ENCODE measurements at places on chromosomes 4 and X.

DNA sequence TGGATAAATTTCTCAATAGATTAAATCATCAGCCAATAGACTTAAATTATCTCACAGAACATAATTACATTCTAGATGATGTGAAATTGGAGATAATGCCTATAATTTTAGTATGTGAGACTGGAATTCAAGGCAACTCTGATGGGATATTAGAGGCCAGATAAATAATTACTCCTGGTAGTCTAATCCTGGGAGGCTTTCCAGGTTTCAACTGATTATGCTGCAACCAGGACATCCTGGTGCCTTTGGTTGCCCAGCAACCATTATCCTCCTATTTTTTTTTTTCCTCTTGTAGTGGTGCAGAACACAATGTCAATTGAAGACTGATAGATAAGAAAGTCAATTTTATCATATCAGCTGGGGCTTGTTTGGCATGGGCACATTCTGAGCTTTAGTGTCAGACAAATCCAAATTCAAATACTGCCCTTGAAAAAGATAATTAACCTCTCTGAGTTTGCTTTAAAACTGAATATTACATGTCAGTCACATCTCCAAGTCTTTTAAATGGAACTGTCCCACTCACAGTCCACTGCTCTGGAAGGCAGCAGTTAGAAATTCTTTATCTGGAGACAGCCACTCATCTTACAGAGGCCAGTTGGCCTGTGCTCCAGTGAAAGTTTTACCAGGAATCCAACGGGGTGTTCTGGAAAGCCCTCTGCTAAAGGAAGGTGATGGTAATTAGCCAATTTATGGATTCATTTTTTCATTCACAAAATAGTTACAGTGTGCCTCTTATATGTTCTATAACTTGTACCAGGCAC is 95.3 kb upstream of the GUCY1A1 start:
- DNase-seq: no peak

DNA sequence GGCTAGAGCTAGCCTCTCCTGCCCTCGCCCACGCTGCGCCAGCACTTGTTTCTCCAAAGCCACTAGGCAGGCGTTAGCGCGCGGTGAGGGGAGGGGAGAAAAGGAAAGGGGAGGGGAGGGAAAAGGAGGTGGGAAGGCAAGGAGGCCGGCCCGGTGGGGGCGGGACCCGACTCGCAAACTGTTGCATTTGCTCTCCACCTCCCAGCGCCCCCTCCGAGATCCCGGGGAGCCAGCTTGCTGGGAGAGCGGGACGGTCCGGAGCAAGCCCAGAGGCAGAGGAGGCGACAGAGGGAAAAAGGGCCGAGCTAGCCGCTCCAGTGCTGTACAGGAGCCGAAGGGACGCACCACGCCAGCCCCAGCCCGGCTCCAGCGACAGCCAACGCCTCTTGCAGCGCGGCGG is at the start of gene AR:
AR (plus strand) TSS at position 204 of the 400 bp plus-strand sequence. CDS start 1,126 bp downstream, outside the sequence.
- peak; percentile 37 for DNase-seq

DNA sequence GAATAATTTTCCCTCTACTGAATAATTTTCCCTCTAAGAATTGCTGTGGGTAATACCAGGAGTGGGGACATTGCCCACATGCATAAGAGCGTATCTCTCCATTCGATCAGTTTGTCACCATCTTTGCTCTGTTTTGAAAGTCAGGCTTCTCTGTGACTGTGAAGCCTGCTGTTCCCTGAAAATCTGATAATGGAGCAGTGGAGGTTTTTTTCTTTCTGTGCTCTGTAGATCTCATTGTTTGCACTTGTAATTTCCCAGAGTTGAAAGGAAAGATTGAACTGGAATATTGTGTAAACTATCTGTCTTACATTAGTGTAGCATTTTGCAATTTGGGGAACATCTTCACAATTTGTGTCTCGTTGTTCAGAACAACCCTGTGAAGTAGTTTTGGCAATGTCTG is 4.3 kb downstream of the ZXDB start:
- no peak for DNase-seq

DNA sequence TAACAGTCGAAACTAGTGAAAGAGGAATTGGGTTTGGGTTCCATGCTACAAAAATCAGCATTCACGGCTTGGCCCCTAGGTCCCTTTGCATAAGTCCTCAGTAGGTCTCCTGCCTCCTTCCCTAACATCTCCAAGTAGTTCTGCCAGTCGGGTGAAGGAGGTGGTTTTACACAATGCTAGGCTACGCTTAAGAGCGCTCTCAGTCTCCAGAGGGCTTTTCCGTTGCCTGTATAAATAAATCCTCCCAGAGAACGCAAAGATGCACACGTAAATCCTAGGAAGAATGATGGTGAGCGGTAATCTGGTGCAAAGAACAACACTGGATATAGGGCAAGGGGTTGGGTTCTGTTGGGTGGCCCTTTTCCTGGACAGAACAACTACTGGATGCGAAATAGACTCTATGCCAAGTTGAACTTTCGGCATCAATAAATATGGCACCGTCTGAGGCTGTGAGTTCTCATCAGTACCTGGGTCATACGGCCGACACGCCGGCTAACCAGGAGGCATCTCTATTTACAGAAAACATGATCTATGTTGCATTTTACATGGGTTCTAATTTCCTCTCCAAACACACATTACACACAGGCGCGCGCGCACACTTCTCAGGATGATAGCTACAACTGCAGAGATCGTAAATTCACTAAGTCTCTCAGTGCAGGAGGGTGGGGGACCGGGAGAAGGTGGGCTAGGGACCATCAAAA is 1.3 kb downstream of the CAMK2D start:
- DNase-seq: peak; percentile 59

DNA sequence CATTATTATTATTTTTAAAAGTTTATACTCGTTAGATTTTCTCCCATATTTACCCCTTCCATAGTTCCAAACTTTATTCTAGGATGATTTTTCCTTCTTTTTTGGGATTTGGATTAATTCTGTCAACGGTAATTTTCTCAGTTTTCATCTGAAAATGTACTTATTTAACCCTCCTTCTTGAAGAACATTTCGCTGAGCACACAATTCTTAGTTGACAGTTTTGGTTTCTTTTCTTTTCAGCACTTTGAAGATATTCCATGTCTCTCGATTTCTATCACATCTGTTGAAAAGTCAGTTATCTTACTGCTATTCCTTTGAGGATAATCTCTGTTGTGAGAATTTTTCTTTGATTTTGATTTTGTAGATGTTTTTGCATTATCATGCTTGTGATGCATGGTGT is 85.2 kb downstream of the SCLT1 start:
- no peak for DNase-seq

DNA sequence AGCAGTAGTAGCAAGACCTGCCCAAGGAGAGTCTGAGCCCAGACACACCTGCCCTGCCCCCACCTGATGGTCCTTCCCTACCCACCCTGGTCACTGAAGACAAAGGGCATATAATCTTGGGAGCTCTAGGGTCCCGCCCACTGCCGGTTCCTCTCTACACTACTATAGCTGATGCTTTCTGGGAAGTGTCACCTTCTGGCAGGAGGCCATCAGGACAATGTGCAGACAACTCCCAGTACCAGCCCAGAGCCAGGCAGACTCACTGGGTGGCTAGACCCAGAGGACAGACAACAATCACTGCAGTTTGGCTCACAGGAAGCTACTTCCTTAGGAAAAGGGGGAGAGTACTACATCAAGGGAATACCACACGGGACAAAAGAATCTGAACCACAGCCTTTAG is 312.7 kb downstream of the SPRY1 start:
- DNase-seq: no peak

- no peak for DNase-seq
These were observed 1756.9 kb upstream of the TENM3 start for GRCh38 chr4:180486342-180486741.

GRCh38 chrX:102837847-102838246 is 99.2 kb upstream of the RAB40AL start:
- DNase-seq: no peak

DNA sequence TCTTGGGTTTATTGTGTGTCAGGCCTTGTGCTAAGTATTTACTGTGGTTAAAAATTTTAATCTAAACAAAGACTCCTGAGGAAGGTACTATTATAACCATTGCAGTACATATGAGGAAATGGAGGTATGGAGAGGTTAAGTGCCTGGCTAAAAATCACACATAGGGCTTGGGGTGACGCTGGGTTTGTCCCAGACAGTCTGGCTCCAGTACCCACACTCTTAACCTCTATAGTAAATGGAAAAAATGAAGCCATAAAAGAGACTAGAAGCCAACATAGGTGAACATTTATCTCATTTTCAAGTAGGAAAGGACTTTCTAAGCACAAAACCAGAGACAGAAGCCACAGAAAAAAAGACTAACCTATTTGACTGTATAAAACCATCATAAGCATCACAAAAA is 1.9 kb downstream of the FOXP3 start:
- DNase-seq: no peak

DNA sequence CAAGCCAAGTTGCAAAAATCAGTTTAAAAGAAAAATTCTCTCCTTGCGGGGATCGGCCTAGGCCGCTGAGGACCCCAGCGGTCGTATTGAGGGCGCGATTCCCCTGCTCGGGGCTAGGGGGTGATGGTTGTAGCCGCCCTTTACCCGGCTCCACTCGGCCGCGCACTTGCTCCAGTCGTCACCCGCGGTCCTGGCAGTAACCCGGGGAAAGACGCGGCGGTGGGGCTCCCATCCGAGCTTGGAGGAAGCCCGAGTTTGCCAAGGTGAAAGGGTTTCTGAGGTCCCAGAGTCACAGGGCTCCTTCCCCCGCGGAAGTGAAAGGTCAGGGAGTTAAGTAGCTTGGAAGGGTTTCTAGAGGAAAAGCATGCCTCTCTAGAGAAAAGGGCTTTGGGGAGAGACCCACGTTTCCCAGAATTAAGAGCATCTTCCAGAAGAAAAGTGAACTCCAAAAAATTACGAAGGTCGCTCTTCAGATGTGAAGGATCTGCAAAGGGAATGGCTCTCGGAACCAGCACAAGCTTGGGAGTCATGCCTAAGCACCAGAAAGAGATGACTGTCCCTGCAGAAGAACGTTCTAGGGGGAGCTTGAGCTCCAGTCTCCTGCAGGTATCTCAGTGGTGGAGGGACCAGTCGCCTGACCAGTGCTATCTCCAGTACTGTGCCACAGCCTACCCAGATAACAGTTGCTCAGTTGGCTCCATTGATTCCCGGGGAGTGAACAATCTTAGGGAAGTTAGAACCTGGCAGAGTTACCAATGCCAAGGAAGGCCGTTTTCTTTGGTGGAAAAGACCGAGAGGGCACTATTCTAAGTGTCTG is 875 bp downstream of the LAP3 start:
- DNase-seq: no peak

DNA sequence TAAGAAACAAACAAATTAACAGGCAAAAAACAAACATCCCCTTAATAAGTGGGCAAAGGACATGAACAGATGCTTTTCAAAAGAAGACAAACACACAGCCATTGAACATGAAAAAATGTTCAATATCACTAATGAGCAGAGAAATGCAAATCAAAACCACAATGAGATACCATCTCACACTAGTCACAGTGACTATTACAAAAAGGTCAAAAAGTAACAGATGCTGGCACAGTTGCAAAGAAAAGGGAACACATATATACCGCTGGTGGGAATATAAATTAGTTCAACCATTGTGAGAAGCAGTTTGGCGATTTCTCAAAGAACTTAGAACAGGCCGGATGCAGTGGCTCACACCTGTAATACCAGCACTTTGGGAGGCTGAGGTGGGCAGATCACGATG is 146.1 kb upstream of the NEIL3 start:
- DNase-seq: no peak

DNA sequence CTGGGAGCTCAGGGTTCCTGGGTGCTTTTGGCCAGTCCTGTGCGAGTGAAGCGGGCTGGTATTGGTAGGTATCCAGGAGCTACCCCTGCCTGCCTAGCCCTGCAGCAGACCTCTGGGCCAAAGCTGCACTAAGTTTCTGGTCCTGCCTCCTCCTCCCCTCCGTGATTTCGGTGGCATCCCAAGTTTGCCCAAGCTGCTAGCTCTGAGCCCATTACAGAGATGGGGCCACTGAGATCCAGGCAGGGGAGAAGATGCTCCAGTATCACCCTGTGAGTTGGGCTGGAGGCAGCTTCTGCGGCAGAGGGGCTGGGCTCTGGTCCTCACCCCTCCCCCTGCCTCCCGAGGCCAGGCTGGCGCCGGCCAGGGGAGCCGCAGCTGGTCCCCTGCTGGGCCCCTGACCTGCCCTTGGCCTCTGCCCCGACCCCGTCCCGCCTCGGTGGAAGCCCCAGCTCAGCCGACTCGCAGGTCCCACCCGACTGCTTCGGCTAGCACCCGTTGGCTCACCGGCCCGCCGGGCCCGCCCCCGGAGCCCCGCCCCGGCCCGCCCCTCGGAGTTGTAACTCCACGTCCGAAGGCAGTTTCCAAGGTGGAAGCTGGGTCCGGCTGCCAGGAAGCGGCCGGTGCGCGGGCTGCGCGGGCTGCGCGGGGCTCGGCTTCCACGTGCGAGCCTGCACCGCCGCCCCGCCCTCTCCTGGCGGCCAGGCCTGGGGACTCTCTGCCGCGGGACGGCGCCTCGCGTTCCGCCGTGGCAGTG is at the start of gene DUSP9:
DUSP9 (plus strand) TSS at position 584 of the 754 bp plus-strand sequence. CDS start 751 bp downstream, outside the sequence.
- DNase-seq: peak; percentile 57

DNA sequence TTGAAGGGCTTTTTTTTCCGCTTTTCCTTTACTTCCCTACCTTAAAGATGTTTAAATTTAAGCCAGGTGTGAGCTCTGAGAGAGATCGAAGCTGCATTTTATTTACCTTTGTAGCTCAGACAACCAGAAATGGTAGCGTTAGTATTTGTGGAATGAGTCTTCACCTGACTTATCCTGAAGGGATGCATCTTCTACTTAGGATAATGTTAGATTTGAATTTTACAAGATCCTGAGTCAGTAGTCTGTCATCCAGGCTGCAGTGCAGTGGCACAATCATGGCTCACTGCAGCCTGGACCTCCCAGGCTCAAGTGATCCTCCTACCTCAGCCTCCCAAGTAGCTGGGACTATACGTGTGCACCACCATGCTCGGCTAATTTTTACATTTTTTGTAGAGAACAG is 26.2 kb downstream of the TMSB4X start:
- no peak for DNase-seq

GRCh38 chr4:46994007-46994405 is 625 bp upstream of the GABRA4 start:
- no peak for DNase-seq

DNA sequence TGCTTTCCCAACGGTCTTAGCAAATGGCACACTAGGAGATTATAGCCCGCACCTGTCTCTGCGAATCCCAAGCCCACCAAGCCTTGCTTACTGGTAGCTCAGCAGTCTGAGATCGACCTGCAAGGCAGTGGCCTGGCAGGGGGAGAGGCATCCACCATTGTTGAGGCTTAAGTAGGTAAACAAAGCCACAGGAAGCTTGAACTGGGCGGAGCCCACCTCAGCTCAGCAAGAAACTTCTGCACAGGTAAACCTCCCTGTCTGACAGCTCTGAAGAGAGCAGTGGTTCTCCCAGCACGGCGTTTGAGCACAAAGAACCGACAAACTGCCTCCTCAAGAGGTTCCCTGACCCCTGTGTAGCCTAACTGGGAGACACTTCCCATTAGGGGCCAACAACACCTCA is 42.8 kb downstream of the BRWD3 start:
- DNase-seq: no peak

GRCh38 chr4:85522277-85522676 is 47.3 kb downstream of the ARHGAP24 start:
- no peak for DNase-seq

DNA sequence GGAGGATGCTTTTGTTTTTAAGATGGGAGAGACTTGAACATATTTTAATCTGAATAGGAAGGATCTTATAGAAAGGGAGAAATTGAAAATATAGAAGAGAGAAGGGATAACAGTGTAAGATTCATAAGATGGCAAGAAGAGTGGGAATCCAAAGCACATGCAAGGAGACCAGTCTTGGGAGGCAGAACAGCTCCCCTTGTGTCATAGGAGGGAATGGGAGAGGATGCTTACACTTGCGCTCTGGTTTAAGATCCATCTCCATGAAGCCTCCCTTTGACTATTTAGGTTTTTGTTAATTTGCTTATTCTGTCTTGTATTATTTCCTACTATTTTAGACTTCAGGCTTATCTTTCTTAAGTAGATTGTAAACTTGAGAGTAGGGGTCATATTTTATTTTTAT is 42.7 kb downstream of the KIF4A start:
- no peak for DNase-seq
